NCI-H187 (cell line): ENCODE measurements at places on chromosomes 7 and 10.

DNA sequence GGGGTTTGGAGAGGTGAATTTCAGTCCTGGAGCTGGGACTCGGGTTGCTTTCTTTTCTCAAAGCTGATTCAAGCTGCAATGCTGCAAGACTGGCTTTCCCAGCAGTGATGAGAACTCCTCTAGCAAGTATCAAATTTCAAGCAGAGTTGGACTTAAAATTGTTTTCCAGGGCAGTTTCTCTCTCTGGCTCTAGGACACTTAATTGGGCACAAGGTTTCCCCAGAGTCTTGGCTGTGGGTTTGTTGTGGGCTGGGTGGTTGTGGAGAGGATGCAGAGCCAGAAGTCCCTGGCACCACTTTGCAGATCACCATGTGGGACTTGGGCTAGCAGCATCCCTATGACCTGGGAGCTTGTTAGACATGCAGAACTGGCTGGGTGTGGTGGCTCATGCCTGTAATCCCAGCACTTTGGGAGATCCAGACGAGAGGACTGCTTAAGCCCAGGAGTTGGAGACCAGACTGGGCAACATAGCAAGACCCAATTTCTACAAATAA lies 16.8 kb downstream of the AKR1B15 start:
- DNase-seq = no peak

DNA sequence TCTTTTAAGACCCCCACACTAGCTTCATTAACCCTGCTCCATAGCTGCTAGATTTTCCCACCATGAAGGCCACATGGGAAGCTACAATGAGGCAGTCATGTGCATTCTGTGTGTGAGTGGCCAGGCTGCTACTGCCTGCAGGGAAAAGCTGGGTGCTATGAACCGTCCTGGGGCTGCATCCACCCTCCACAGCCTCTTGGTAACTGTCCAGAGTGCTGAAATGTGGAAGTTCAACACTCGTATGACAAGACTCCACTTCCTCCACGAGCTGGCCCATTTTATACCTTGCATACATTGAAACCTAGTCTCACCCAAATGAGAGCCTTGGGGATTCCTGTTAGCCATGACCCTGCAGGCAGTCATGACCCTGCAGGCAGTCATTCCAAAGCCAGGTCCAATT lies 59.4 kb downstream of the CUZD1 start:
- no peak for DNase-seq

GRCh38 chr10:22597138-22597537 lies 117.2 kb downstream of the PIP4K2A start:
- no peak for DNase-seq

DNA sequence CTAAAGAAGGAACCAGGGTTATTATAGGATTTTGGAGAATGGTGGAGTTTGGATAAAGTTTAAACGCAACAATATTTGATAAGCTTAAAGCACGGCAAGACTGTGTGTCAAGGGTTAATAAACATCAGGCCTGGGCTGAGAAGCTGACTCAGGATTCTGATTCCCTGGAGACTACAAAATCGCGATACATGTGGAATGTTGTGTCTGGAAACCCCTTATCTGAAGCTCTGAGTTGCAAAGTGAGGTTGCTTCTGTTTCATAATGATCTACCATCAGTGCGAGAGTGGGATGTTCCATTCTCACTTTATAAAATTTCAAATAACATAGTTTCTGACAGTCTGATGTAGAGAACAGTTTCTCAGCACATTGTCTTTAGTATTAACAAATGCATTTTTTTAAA lies 7.8 kb downstream of the C1GALT1 start:
- no peak for DNase-seq

DNA sequence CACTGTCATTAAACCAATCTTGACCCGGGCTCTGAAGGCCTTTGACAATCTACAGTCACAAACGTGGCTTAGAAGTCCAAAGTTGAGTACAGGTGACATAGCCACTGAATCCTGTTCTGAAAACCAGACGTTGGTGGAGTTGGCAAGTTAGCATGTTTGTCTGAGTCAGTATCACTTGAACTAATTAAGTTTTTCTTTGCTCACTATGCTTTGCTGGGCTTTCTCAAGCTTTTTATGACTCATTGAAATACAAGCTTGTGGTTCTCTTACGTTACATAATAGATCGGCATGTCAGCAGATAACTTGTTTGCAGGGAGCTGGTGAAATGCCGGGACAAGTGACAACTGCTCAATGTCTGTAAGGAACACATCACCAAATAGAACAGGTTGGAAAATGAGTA lies 53.8 kb downstream of the ARL5B start:
- DNase-seq = no peak

DNA sequence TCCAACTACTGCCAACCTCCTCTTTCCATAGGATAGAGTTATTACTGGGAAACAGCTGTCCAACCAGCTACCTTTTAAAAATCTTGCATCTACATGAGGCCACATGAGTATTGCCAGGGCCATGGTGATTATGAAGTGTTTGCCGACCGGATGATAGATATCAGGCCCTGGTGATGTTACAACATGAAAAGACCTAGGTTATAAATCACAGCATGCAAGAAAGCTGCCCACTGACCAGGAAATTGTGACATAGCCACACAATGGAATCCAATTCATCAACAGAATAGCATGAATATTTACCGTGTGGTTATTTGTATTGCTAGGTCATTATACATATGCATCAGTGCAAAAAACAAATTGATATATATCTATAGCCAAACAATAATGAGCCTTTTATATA lies 517.0 kb downstream of the INHBA start:
- DNase-seq = no peak

- DNase-seq = peak; percentile 30
Measured at GRCh38 chr7:25495342-25496250, 267.3 kb upstream of the NPVF start.

DNA sequence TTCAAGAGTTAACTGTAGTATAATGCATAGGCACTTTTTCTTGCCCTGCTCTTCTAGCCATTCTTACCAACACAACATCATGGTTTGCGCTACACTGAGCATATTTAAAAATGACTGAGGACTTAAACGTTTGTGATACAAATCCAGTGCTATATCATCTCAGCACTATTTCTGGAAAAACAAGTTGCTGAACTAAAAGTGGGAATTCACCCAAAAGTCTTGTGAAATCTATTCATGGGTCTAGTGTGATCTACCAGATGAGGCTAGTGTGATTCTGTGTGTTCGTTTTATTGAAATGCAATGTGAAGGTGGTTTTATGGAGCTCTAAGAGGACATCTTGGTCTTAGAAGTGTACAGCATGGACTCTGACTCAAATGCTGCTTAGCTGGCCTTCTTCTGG lies 584.6 kb upstream of the POM121L12 start:
- DNase-seq = no peak

DNA sequence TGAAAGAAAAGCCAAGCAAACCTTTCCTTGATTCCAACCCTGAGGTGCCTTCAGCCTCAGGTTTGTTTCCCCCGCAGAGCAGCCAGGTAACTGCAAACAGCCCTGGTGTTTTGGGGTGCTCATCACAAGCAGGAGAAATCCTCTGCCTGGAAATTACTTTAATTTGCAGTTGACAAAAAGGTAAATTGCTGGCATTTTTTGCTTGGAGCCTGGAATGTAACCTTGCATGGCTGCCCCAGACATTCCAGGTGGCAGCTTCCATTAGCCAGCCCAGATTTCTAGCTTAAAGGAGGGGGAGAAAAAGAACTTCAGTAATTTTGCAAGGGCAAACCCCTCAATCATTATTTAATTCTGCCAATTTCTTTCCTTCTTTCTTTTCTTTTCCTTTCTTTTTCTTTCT lies 194.4 kb downstream of the MYOF start:
- DNase-seq = no peak

DNA sequence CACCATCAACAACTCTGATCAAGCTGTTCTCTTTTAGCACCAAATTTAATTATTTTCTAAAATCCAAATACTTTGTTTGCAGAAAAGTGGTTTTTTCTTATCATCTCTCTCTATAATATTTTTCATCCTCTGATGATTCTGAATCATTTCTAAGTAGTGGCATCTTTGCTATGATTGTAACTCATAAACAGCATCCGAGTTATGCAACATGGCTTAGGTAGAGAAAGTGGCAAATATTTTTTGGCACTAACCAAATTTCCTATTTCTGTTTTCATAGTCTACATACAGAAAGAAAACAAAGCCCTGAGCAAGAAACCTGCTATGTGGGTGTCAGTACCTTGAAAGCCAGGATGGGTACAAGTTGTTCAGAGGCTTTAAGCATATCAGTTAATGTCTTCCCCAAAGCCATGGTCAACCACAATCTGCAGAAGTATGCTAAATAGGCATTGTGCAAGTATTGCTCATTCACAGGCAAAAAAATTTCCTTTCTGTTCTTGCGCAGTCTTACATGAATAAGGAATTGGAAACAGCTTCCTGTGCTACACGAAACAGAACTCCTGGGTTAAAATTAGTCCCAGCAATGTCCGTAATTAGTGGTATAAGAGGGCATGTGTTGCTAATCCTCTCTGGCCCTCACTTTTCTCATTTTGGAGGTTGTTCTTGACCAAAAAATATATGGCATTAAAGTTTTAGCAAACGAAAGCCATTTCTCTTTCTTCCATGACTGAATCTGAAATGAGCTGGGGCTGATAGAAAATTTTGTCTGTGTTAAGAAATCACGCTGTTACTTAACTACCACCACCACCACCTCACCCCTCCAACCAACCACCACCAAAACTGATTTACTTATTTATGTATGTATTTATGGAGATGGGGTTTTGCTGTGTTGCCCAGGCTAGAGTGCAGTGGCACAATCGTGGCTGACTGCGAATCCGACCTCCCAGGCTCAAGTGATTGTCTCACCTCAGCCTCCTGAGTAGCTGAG lies 325.6 kb upstream of the MAGI2 start:
- DNase-seq = no peak

GRCh38 chr7:102426268-102427018 lies 6.9 kb upstream of the ORAI2 start:
- no peak for DNase-seq

DNA sequence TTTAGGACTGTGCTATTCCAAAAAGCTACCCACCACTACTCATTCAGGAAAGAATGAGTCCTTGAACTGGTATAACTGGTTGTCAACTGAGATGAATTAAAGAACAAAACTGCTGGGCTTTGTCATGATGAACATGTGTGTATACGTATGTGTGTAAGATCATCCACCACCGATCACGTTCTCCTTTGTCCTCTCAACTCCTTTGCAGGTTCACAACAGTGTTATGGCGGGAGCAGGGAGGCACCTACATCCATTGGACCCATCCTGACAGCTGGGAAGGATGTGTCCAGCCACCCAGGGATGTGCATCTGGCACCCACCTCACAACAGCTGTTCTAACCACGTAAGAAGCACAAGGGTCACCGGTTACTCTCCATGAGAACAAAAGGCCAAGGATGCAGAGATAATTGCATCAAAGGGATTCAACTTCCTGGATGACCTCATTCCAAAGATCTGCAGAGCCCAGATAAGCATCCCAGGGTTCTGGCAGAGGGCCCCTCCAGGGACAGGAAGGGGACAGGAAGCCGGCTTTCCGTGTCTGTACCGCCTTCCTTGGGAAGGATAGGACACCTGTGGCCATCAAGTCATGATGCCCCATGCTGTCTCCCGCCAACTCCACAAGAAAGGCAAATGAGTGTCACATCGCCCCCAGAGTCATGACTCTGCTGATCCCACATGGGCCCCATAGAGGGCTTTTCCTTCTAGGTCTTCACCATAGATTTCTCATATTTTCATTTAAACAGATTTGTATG lies 66.1 kb downstream of the STEAP1B start:
- DNase-seq = no peak

GRCh38 chr10:78535716-78536218 lies 502.1 kb downstream of the RPS24 start:
- DNase-seq = no peak

DNA sequence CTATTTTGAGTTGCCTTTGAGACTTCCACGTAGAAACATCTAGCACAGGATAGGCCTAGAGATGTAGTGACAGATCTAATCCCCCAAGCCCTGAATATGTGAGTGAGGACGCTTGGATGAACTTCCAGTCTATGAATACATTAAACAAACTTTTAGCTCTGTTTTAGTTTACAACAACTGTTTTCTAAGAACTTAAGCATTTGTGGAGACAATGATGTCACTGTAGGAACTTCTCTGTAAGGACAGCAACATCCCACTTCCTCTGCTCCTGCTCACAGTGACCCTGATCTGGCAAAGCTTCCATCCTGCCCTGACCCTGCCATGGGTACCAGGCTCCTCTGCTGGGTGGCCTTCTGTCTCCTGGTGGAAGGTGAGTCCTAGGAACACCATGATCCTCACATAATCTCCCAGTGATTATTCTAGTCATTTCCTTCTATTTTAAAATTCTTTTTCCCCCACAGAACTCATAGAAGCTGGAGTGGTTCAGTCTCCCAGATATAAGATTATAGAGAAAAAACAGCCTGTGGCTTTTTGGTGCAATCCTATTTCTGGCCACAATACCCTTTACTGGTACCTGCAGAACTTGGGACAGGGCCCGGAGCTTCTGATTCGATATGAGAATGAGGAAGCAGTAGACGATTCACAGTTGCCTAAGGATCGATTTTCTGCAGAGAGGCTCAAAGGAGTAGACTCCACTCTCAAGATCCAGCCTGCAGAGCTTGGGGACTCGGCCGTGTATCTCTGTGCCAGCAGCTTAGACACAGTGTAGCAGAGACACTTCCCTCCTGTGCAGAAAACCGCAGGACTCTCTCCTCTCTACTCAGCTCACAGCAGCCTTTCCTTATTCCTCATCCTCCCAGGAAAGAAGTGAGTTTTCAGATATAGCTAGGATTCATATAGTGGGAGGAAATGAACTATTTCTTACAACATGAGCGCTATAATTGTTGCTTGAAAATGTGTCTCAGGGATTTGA lies 194.4 kb upstream of the PRSS1 start:
- DNase-seq = no peak

DNA sequence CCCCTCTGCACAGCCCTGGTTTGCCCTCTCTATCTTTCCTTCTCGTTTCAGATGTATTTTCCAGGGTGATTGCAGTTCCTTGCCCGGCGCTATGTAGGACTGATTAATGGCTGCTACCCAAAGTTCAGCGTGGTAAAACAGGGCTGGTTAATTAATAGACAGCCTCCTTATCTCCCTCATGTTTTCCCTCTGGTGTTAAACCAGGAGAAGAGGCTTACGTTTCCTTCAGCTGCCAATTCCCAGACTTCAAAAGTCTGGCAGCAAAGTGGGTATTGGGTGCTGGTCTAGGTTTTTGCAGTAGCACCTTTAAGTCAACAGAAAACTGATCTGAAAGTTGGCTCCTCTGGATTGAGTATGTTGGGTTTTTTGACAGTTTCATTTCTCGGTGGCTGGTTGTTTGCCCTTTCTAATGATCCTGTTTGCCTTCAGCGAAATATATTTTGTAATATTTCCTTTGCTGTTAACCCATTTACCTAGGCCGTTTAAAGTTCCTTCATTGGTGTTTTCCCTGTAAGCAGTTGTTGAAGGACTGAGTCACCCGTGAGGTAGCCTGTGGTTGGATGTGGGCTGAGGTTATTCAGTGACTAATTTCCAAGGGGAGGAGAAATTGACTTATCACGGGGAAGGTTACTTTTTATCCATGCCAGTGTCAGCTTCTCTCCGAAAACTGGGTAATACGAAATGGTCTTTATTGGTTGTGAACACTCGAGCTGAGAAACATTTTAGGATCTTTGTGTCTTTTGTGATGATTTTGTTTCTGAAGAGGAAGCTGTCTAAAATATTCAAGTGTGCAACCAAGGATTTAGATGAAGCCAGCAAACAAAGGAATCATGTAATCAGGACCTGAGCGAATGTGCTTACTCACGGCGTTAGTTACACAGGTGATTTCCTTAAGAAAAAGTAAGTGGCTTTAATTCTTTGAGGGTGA lies 257.2 kb downstream of the KIAA1217 start:
- DNase-seq = no peak

GRCh38 chr7:106462365-106462859 lies 177.6 kb upstream of the NAMPT start:
- no peak for DNase-seq
